ENCODE measurements at places on chromosomes 12 and 14.

- DNase-seq = no peak
Measured at GRCh38 chr12:90250042-90250441, 541.4 kb upstream of the ATP2B1 start.

DNA sequence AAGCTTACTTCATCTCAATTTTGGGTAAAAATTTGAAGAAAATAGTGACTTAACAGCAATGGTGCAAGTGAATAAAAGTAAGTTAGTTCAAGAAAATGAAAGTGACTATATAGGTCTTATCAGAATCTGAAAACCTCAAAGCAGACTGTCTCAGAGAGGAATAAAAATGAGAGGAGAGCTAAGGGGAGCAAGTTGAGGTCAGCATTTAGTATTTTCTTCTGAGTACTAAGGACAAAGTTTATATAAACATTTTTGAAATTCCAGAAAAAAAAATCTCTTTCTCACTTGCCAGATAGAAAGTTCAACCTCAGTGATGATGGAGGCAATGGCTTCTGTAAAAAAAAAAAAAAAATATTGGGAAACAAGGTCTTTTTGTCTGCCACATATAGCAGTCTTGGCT, 414.1 kb downstream of the NPAS3 start:
- no peak for DNase-seq

GRCh38 chr12:75766263-75767160, 255.1 kb upstream of the KRR1 start:
- DNase-seq = peak; percentile 22

GRCh38 chr12:76757694-76758093, 6.2 kb upstream of the ZDHHC17 start:
- DNase-seq = no peak

- peak; percentile 79 for DNase-seq
Measured at GRCh38 chr14:22630486-22630885, 13.7 kb downstream of the OR6J1 start.

DNA sequence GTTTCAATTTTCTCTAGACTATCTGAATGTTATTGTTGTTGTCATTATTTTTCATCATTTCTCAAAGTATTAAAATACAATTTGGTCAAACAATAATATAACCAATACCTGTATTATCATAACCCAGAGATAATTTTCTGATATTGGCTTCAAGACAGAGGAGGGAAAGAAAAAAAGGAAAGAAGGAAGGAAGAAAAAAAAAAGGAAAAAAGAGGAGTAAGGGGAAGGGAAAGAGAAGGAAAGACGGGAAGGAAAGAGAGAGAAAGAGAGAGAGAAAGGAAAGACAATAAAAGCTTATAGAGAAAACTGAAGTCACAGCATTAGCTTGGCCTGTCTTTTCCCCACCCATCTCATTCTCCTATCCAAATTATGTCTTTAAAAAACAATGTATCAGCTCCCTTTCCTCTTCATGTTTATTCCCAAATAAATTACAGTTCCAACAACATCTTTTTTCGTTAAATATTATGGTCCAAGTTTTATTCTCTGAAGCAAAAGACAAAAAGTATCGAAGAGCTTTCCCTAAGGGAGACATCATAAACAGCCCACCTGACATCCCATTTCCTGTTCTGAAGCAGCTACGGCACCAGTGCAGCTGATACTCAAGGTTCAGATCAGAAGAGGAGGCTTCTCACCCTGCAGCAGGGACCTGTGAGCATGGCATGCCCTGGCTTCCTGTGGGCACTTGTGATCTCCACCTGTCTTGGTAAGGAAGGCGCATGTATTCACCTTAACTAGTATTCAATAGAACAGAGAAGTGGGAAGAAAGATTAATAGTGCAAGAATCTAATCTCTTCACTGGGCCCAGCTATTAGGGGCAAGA, 308.3 kb downstream of the DAD1 start:
- no peak for DNase-seq

GRCh38 chr12:19819231-19819630, 379.9 kb downstream of the AEBP2 start:
- DNase-seq = no peak

- no peak for DNase-seq
Measured at GRCh38 chr12:120508537-120508936, 12.6 kb downstream of the DYNLL1 start.

- no peak for DNase-seq
Measured at GRCh38 chr14:75570797-75571196, 7.6 kb upstream of the FLVCR2 start.

- peak; percentile 62 for DNase-seq
Measured at GRCh38 chr12:78530100-78530765, 334.3 kb upstream of the SYT1 start.

GRCh38 chr12:26126340-26127284, 1.8 kb upstream of the BHLHE41 start:
- DNase-seq = peak; percentile 81

- DNase-seq = no peak
Measured at GRCh38 chr14:97705107-97705506, 907.9 kb downstream of the VRK1 start.

DNA sequence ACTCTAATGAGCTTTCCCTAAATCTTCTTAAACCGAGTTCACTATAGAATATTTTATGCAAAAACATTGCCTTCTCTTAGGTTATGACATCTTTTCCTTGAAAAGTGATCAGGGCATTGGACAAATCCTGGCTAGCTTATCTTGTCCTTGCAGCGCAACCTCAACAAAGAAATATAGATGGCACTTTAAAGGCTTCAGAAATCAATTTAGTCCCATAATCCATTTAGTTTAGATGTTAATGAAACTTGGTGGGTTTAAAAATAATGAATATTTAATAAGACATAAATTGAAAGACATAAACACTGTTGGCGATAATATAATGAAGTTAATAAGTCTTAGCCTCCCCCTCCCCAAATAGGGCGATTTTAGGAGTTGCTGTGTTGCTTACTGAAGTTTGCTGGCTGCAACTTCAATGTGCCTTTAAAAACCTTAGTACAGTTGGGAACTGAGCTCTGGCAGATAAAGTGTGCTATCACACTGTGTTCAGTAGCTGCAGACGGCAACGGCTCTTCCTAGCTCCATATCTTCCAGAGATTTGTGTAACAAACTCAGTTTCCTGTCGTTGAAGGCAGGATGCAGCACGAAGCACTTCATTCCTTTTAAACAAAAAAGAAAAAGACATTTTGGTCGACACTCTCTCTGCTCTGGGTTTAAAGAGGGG, 19.5 kb downstream of the PLXNC1 start:
- no peak for DNase-seq

DNA sequence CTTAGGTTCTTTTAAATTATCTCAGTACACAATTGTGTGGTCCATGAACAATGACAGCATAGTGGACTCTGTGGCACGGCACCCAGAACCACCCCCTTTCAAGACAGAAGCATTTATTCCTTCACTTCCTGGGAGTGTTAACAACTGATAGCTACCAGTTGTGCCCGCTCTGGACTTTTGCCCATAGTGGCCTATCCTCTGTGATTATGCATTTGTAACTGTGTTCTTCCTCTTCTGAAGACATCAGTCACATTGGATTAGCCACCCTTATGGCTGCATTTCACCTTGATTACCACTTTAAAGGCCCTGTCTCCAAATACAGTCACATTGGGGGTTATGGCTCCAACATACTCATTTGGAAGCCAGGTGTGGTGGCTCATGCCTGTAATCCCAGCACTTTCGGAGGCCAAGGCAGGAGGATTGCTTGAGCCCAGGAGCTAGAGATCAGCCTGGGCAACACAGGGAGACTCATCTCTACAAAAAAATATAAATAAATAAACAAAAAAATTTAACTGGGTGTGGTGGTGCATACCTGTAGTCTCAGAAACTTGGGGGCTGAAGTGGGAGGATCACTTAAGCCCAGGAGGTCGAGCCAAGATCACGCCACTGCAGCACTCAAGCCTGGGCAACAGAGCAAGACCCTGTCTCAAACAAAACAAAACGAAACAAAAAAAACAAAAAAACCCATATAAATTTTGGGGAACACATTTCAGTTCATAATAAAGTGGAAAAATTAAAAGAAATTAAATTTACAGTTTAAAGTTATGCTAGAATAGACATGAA, 27.6 kb upstream of the PHC1 start:
- DNase-seq = no peak

- no peak for DNase-seq
Measured at GRCh38 chr14:68172216-68172615, 352.6 kb downstream of the RAD51B start.

DNA sequence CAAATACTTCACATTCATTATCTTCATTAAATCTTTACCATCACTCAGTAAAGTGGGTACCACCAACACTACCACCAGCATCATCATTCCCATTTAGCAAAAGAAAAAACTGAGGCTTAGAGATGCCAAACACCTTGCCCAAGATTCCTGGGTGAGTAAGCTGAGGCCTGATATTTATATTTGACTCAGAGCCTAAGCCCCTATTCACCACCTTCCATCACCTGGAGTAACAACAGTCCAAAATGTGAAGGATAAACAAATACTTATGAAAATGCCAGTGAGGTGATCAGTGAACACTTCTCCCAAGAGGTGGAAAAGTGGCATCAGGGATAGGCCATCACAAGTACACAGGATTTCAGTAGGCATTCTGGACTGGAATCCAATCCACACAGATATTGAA, 3.7 kb downstream of the SLC38A1 start:
- DNase-seq = no peak

DNA sequence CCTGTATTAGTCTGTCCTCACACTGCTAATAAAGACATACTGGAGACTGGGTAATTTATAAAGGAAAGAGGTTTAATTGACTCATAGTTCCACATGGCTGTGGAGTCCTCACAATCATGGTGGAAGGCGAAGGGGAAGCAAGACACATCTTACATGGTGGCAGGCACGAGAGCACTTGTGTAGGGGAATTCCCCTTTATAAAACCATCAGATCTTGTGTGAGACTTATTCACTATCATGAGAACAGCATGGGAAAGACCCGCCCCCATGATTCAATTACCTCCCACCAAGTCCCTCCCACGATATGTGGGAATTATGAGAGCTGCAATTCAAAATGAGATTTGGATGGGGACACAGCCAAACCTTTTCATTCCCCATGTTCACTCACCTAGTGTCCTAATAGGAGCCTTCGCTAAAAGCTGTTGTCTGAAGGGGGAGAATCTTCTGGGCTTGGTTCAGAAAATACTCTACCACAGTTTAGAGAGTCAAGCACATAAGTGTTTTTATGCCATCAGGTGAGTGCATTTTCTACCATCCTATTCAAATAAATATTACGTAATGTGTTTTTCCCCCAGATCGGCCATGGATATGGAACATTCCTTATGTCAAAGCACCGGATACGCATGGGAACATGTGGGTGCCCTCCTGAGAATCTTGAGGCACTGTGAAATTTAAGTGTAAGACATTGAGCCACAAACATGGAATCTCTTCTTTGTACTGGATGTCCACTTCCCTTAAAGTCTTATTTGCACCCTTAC, 19.1 kb upstream of the KCNK13 start:
- DNase-seq = no peak

DNA sequence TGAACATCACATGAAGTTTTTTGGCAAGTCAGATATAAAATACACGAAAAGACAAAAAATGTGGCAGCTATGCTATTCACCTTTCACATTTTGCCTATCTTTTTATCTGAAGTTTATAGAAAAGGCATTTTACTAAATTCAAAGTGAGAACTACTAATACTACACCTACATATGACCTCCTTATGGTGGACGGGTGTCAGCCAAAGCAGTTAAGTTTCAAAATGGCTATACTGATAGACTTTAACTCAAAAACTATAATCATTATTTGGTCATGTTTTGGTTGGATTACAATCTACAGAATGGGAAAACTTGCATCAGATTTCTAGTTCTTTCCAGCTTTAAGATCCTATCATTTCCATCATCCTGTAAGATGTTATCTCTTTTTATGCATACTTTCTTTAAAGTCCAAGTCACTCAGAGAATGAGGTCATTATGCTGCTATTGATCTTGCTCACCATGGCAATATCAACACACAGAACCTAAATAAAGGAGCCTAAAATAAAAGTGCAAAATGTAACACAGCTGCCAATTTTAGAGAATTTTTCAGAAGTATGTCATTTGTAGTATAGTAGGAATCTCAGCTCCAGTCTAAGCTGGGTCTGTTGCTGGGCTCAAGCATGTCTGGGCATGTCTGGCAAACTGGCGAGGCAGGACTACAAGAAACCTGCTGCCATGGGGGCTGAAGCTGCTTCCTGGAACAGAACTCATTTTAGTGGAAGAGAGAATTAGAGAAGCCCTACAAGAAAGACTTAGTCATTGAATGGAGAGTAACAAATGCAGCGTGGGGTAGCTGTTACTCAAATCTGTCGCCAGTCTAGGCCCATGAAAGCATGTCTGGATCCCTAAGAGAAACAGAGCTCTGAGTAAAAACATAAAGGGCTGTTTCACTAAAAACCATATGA, 7.6 kb upstream of the AEBP2 start:
- DNase-seq = peak; percentile 87

GRCh38 chr12:122866379-122866778, 29.5 kb downstream of the VPS37B start:
- DNase-seq = no peak

DNA sequence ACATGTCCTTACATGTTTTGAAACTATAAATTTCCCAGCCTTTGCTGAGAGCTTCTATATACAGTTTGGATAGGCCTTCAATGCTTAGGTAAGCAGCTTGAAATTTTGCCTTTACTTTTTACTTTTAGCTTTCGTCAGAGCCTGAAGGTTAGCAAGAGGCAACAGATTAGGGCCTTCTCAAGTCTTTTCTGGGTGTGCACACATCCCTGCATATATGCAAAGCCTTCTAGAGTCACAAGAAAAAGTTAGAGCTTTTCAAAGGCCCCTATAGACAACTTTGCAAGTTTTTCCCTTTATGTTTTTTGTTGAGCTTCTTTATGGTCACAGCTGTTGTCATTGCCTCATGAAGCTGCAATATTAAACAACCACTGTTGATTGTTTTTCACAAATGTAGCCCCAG, 778.4 kb downstream of the GALC start:
- no peak for DNase-seq

- DNase-seq = no peak
Measured at GRCh38 chr14:51869411-51870100, 9.1 kb downstream of the GNG2 start.

GRCh38 chr12:82486524-82487235, 128.4 kb downstream of the METTL25 start:
- DNase-seq = no peak

DNA sequence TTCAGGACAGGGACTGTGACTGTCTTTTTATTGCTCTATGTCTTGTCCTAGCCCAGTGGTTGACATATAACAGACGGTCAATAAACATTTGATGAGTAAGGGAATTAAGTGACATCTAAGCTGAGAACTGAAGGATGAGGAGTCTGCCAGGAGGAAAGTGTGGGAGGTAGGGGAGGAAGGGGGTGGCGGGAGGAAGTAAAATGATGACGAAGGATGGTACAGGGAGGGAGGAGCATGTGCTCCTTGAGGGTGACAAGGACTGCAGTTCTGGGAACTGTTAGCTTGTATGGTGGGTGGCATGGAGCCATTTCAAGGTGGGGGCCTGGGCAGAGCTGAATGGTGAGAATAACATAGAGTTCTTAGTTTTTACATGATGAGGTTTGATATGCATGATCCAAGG, 64.4 kb downstream of the RGS6 start:
- DNase-seq = no peak

GRCh38 chr12:46752396-46752795, 73.4 kb downstream of the SLC38A4 start:
- peak; percentile 51 for DNase-seq

Measured in fibroblast of skin of right quadriceps (primary cell).